ENCODE measurements at places on chromosomes 7 and 10.

DNA sequence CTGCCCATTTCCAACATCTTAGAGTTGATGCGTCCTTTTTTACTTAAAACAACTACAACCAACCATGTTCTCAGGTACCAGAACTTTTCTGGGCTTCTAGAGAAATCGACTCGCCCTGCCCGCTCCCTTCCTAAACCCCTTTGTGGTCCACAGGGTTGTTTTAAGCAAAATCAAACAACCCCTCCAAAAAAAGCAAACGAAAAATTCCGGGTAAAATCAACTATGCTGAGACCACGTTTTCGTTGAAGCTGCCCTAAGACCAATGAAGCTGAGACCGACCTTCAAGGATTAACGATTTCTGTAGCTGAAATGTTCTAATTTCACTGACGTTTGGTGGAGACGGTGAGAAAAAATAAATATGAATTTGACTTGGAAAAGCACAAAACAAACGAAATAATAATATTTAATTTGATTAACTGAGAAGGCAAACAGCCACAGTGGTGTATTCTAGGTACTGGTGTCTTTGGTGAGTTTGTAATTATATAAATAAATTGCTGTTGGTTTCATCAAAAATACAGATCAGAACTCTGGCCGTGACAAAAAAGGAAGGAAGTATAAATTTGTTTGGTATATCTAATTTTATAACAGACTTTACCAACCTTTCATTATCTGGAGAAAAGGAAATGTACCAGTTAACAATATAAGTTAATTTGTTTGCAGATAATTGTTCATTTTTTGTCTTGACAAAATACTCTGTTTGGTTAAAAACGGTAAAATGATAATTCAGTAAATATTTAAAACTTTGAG is 4.7 kb upstream of the IGF2BP3 start:
- no peak for DNase-seq

- DNase-seq: no peak
Measured at GRCh38 chr10:11237571-11237970, 219.9 kb downstream of the CELF2 start.

DNA sequence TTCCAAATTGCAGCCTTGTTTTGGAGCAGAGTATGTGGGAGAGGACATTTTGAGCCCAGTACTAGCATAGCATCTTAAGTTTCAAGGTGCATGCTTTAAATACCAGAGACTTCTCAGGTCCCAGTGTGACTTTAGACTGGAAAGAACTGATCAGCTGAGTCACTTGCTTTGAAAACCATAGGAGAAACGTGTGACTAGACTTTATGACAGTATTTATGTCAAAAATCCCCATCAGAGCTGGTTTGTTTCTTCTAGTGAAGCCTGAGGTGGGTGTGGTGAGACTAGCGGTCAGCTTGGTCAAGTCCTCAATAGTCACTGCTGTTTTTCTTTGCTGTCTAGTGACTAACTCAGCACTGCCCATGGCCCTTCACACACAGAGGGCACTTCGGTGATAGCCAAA is 724.2 kb downstream of the GATA3 start:
- DNase-seq: no peak

GRCh38 chr10:22978918-22979317 is 51.1 kb downstream of the ARMC3 start:
- DNase-seq: no peak

DNA sequence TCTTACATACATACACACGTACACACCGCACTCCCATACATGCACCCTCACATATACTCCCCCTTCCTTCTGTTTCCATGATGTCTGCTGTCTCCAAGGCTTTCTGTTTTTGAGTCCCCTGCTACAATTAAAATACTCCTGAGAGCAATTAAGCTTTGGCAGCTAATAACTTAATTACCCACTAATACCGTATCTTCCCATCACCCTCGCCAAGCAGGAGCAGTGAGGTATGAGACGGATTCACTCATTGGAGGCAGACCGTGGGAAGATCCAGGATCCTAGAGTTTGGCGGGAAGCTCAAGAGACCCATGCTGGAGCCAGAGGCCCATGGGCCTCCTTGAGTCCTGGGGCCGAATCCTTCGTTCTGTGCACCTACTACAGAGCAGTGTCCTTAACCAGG is 1.7 kb upstream of the CALN1 start:
- no peak for DNase-seq

DNA sequence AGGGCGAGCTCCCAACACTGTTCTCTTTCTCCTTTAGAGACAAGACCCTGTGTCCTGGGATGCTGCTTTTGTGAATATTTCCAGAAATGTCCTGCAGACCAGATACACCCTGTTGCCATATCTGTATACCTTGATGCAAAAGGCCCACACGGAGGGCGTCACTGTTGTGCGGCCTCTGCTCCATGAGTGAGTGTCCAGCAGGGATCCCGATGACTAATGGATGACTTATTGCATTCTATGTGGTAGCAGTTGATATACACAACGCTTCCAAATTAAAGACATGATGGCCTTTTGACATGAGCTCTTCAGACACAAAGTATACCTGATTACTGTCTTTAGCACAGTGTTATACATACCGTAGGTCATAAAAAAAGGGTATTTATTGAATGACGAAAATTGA is 45.0 kb upstream of the MGAM2 start:
- DNase-seq: no peak

GRCh38 chr10:95384011-95384704 is 93.4 kb upstream of the PDLIM1 start:
- DNase-seq: no peak

DNA sequence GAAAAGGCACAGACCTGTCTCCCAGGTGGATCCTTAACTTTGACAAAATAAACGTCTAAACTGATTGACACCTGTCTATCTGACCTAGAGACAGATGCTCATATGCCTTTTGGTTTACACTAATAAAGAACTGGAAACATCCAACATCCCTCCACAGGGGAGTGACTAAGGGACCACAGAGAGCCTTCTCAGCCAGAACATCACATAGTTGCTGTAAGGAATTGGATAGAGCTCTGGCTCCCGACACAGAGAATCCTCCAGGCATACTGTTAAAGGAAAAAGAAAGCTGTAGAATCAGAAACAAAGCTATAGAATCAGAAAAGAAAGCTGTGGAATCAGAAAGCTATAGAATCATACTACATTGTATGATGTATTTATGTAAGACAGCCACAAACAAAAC is 258.8 kb downstream of the STK31 start:
- no peak for DNase-seq

Measured in GM04504 (cell line).